ENCODE measurements at places on chromosomes 7 and 10. TPM values are rescaled to one million over a fixed set of nuclear protein-coding genes. Genes with fewer than 3 reads are reported as not detected.

GRCh38 chr7:50960621-50961310 is 178.1 kb upstream of the GRB10 start:
- no peak overlapping the region for H3K27ac ChIP-seq
- no peak overlapping the region for H3K4me3 ChIP-seq
- no peak for DNase-seq
- H3K27me3 ChIP-seq, result no peaks in the 10 kb centered on the region
- H3K4me1 ChIP-seq, result no peaks in the 10 kb centered on the region
- no peaks in the 10 kb centered on the region for H3K36me3 ChIP-seq

GRCh38 chr7:91243591-91244301 is 20.5 kb upstream of the FZD1 start:
- H3K4me1 ChIP-seq, result no peaks in the 10 kb centered on the region
- DNase-seq, result no peak
- H3K27me3 ChIP-seq, result no peaks in the 10 kb centered on the region
- H3K4me3 ChIP-seq, result no peak overlapping the region

GRCh38 chr10:34543716-34544115 is 271.4 kb downstream of the PARD3 start:
- DNase-seq, result no peak
- H3K4me1 ChIP-seq, result peaks cover 3% of the 10 kb centered on the region
- no peaks in the 10 kb centered on the region for H3K36me3 ChIP-seq

GRCh38 chr10:30491204-30491915 is 57.4 kb downstream of the MAP3K8 start:
- H3K4me3 ChIP-seq, result no peak overlapping the region
- no peak overlapping the region for H3K27ac ChIP-seq
- no peaks in the 10 kb centered on the region for H3K36me3 ChIP-seq
- no peaks in the 10 kb centered on the region for H3K27me3 ChIP-seq

DNA sequence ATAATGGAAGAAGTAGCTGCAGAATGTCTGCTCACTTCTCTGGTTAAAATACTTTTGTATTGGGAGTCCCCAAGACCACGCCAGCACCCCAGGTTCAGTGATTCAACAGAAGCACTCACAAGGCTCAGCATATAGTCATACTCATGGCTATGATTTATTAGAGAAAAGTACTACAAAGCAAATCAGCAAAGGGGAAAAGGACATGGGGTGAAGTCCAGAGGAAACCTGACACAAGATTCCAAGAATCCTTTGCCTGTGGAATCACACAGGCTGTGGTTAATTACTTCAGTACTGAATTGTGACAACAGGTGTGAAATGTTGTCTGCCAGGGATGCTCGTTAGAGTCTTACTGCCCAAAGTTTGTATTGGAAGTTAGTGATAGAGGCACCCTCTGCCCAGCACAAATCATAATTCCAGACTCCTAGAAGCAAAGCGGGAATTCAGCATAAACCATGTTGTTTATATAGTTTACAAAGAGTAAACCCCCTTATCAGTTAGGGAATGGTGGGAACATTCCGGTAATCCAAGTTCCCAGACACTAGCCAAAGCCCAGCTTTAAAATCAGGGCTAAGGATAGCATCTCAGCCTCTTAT is 79.4 kb downstream of the HYCC1 start:
- peaks cover 4% of the 10 kb centered on the region for H3K36me3 ChIP-seq
- no peaks in the 10 kb centered on the region for H3K27me3 ChIP-seq
- DNase-seq, result no peak
- H3K4me1 ChIP-seq, result peaks cover 29% of the 10 kb centered on the region
- no peak overlapping the region for H3K27ac ChIP-seq

DNA sequence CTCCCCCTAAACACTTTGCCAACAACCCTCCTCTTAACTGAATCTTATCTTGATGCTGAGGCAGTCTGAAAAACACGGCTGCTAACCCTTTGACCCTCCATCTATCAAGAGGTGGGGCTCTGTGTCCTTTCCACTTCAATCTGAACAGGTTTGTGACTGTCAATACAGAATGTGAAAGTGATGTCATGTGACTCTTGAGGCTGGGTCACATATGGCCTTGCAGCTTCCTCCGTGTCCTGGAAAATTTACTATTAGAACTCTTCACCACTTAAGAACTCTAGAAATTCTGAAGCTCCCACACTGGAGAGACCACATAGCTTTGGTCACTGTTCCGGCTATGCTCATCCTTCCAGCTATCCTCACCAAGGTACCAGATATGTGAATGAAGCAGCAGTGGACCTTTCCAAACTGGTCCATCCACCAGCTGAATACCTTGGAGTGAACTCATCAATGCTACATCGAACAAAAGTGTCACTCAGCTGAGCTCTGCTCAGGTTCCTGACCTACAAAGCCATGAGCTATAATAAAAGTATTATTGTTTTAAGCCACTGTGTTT is 30.7 kb upstream of the ASAH2 start:
- no peaks in the 10 kb centered on the region for H3K36me3 ChIP-seq
- DNase-seq, result no peak
- no peak overlapping the region for H3K4me3 ChIP-seq
- peaks cover 6% of the 10 kb centered on the region for H3K27me3 ChIP-seq
- no peaks in the 10 kb centered on the region for H3K4me1 ChIP-seq

The SVIL gene
- total RNA-seq, result 21.8 TPM
